ENCODE measurements at places on chromosomes 16 and 17.

DNA sequence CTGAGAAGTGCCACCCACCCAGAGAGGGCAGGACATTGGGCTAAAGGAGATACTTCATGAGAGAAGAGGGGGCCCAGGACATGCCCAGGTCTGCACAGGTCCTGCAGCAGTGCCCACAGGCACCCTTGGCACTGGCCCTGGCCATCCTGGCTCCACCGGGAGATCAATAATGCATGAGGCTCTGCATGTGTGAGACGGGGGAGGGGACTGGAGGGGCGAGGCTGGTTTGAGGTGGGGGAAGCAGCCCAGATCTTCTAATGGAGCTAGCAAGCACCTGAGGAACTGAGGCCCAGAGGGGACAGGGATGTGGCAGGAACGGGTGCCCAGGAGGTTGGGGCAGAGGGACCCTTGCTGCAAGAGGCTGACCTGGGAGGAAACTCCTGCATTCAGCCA lies 567 bp downstream of the OSBPL7 start:
- no peak for DNase-seq

GRCh38 chr16:7745276-7745675 lies 412.6 kb downstream of the RBFOX1 start:
- DNase-seq = no peak

DNA sequence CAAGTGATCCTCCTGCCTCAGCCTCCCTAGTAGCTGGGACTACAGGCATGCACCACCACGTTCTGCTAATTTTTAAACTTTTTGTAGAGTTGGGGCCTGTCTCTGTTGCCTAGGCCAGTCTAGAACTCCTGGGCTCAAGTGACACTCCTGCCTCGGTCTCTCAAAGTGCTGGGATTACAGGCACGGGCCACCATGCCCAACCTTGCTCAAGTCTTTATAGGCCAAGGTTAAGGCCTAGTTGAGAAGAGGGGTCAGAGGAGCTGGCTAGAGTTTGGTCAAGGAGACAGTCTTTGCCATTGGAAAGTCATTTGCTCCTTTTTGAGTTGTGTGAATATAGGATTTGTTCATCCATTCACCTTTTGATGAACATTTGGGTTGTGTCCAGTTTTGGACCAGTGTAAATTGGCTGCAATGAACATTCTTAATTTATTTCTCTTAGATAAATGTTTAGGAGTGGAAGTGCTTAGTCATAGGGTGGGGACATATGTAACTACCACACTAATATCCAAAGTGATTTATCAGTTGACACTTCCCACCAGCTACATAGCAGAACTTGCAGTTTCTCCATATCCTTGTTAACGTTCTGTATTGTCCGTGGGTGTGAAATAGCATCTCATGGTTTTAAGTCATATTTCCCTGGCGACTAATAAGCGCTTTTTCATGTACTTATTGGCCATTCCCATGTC lies 30.7 kb upstream of the ARHGAP17 start:
- DNase-seq = no peak

GRCh38 chr17:66789093-66789492 lies 45.8 kb upstream of the CACNG5 start:
- DNase-seq = no peak

DNA sequence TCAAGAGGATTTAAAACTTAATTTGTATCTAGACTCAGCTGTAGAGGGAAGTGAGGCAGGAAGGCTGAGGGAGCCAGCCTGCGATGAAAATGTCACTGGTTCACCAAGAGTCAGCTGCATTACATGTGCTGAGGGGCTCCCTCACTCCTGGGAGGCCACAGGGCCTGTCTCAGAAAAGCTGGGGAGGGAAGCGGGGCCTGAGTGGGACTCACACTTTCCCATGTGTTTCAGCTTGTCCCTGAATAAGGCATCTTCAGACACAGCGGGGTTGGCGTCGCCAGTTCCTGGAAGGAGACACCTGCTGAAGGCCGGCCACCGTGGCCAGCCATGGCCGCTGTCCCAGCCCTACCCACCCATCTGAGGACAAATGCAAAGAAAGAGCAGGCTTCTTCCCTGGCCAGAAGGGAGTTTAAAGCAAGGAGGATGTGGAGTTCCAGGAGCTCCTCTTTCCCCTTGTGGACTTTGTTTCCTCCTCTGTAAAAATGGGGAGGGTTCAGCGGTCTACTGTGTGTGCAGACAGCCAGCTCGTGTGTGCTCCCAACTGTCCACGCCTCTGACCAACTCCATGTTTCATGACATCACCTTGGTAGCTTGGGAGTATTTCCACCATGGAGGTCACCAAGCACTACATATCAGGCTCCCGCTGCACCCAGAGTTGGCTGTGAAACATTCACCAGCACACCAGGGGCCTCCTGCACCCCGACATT lies 19.2 kb upstream of the MRPS23 start:
- no peak for DNase-seq

GRCh38 chr17:63082273-63082861 lies 116.3 kb downstream of the TANC2 start:
- no peak for DNase-seq

GRCh38 chr17:5705081-5705875 lies 121.0 kb upstream of the NLRP1 start:
- DNase-seq = no peak

GRCh38 chr17:7204336-7204735 lies 15.3 kb downstream of the DLG4 start:
- DNase-seq = no peak

DNA sequence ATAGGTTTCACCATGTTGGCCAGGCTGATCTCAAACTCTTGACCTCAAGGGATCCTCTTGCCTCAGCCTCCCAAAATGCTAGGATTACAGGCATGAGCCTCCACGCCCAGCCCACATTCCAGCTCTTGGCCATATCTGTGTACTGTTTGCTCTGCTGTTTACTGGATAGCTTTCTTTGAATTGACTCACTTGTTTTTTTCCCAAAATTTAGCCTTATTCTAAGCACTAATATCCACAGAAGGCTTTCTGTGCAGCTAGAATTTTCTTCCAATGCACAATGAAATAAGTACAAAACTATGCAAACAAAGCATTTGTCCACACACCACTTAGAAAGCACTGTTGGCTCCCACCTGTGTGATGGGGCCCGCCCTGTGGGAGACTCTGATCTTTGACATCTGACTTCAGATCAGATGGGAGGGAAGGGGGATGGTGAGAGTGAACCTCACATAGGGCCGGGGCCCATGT lies 72.2 kb downstream of the CLEC16A start:
- DNase-seq = no peak

DNA sequence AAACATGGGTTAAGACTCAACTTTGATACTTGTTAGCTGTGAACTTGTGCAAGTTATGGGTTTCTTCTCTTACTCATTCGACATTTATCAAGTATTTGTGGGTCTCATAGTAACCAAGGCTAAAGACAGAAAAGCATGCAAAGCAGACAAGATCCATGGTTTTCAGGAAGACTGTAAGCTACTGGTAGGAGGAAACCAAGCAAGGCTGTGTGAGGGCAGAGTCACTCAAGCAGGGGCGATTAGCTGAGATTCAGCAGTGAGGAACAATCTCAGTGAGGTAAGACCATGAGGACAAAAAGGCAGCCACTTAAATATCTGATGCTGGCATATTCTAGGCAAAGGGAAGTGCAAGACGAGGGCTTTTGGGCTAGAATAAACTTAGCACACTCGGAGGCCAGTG lies 29.5 kb downstream of the MBTD1 start:
- DNase-seq = no peak

GRCh38 chr16:51155199-51155607 lies 4.1 kb upstream of the SALL1 start:
- no peak for DNase-seq

DNA sequence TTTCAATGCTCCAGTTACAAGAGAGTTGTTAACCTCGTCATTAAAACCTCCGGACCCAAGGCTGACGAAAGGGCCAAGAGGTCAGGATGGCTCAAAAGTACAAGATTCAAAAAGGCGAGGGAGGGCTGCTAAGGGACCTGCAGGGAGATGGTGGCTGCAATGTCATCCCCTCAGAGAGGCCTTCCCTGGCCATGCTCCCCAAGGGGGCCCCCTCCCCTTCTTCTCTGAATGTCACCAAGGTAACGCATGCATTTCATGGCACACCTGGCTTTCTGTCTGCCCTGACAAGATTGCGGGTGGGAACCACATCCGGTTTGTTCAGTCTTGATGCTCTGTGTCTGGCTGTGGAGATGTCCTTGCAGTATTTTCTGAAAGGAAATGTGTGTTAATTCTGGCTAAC lies 89.9 kb downstream of the C16orf78 start:
- DNase-seq = peak; percentile 64

GRCh38 chr16:1734123-1734522 lies 28.1 kb downstream of the MAPK8IP3 start:
- DNase-seq = no peak

DNA sequence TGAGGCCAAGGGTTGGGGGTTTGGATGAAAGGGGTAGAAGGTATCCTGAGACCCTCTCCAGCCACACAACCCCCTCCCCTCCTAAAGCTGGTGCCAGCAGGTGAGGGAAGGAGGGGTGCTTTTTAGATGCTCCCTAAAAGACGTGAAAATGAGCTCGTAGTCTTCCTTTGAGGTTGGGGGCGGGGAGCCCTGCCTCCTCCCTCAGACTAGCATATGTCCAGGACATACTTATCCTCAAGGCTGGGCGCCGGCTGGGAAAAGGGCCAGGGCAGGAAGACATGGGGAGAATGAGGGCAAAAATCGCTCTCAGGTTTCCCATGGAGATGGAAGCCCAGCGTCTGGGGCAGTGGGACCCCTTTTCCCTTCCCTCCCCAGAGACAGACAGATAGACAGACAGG lies 26.7 kb downstream of the SRCIN1 start:
- DNase-seq = no peak

Data from stimulated activated CD4-positive, alpha-beta T cell treated with anti-CD3 and anti-CD28 coated beads, Interleukin-1b, Interleukin-23, amount 100 ng/mL, for 48 hours (primary cell).